ENCODE measurements at places on chromosomes 13 and 19. TPM values are rescaled to one million over a fixed set of nuclear protein-coding genes. Genes with fewer than 3 reads are reported as not detected.

Gene SEMA6B
- 3.4 TPM for total RNA-seq

Gene ZNF415
- total RNA-seq, result 2.4 TPM

Gene CRX
- not detected for total RNA-seq

Gene FXYD3
- 94.3 TPM for total RNA-seq

Gene OR2Z1
- total RNA-seq, result not detected

Gene SUGP1
- 30.6 TPM for total RNA-seq

Gene MYH14
- total RNA-seq, result 145 TPM

Gene C2CD4C
- 1.6 TPM for total RNA-seq

Gene ACP5
- 650 TPM for total RNA-seq

Gene ZNF709
- 3.6 TPM for total RNA-seq

Gene COX7A1
- not detected for total RNA-seq

GRCh38 chr19:19050731-19051130 lies 13.1 kb upstream of the SLC25A42 start:
- H3K27me3 ChIP-seq, result no peaks in the 10 kb centered on the region
- H3K27ac ChIP-seq, result no peak overlapping the region
- H3K4me3 ChIP-seq, result no peak overlapping the region
- no peak for DNase-seq

- H3K4me1 ChIP-seq, result peaks cover 25% of the 10 kb centered on the region
- no peaks in the 10 kb centered on the region for H3K27me3 ChIP-seq
- DNase-seq, result no peak
Measured at GRCh38 chr13:102399791-102400674, 1.8 kb downstream of the FGF14 start.

GRCh38 chr13:76711550-76712182 lies 174.5 kb downstream of the KCTD12 start:
- peak; percentile 26 for DNase-seq
- no peak overlapping the region for H3K27ac ChIP-seq
- H3K27me3 ChIP-seq, result no peaks in the 10 kb centered on the region
- peaks cover 4% of the 10 kb centered on the region for H3K4me1 ChIP-seq
- no peak overlapping the region for H3K4me3 ChIP-seq
- no peaks in the 10 kb centered on the region for H3K36me3 ChIP-seq

- peak overlapping the region; percentile 80 for H3K27ac ChIP-seq
- H3K36me3 ChIP-seq, result peaks cover 18% of the 10 kb centered on the region
- peak overlapping the region; percentile 53 for H3K4me3 ChIP-seq
- no peak for DNase-seq
Measured at GRCh38 chr19:55483706-55484592, 1.0 kb upstream of the NAT14 start.

- no peaks in the 10 kb centered on the region for H3K27me3 ChIP-seq
- DNase-seq, result no peak
- no peaks in the 10 kb centered on the region for H3K36me3 ChIP-seq
Measured at GRCh38 chr13:95260031-95260525, 41.2 kb downstream of the ABCC4 start.

GRCh38 chr19:47711652-47712242 lies 1.5 kb upstream of the EHD2 start:
- no peaks in the 10 kb centered on the region for H3K27me3 ChIP-seq
- no peak for DNase-seq
- peaks cover 16% of the 10 kb centered on the region for H3K4me1 ChIP-seq
- H3K4me3 ChIP-seq, result no peak overlapping the region

DNA sequence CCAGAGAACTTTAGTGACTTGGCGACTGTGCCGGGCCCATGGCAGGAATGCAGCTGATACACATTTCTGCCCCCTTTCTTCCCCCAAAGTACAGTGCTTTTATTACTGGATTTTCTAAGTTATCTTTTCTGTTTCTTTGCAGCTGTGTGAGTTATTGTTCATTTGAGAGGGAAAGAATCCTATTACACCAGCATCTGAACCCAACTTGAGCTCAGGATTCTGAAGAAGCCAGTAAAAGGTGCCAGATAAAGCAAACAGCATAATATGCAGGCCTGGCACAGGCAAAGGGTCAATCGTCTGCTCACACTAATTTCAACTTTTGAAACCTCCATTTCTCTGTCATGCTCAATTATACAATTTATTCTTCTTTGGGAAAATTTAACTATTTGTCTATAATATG lies 93.9 kb downstream of the DOCK9 start:
- H3K27ac ChIP-seq, result no peak overlapping the region
- H3K36me3 ChIP-seq, result peaks cover 98% of the 10 kb centered on the region
- no peak overlapping the region for H3K4me3 ChIP-seq
- DNase-seq, result no peak
- H3K4me1 ChIP-seq, result no peaks in the 10 kb centered on the region

- H3K27ac ChIP-seq, result no peak overlapping the region
- H3K4me3 ChIP-seq, result no peak overlapping the region
- no peaks in the 10 kb centered on the region for H3K36me3 ChIP-seq
- no peaks in the 10 kb centered on the region for H3K27me3 ChIP-seq
- no peak for DNase-seq
Measured at GRCh38 chr13:40161351-40161810, 505.1 kb downstream of the FOXO1 start.

- no peak overlapping the region for H3K27ac ChIP-seq
- H3K27me3 ChIP-seq, result no peaks in the 10 kb centered on the region
- no peak for DNase-seq
- H3K4me3 ChIP-seq, result no peak overlapping the region
- H3K36me3 ChIP-seq, result peaks cover 6% of the 10 kb centered on the region
Measured at GRCh38 chr13:20426766-20427448, 98.8 kb downstream of the CRYL1 start.

DNA sequence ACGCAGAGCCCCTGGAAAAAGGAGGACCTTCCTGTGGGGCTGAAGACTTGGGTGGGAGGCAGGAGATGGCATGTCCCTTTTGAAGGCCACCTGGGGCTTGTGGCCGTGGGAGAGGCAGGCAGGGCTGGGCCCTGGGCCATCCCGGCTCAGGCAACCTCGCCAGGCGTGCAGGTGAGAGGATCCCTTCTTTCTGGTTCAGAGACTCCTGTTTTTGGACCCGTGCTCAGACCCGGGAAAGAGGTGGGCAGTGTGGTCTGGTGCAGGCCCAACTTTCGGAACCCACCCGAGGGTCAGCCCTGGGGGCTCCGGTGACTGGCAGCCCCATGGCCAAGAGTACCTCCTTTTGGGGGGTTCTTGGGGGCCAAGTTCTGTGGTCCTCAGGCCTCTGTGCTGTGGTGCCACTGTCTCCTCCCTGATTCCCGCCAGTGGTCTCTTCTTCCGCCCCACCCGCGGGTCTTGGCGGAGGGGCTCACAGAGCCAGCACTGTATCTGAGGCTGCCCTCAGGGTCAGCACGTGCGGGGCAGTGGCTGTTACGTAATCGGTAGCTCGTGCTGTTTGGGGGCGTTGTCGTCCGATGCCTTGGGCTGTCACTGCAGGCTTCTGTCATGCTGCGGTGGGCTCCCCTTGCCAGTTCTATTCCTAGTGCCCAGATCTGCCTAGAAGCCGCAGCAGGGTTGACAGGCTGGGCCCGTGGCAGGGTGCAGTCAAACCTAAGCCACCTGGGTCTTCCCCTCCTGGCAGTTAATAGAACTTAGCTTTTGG lies 42.7 kb downstream of the KDM4B start:
- peaks cover 16% of the 10 kb centered on the region for H3K4me1 ChIP-seq
- peaks cover 7% of the 10 kb centered on the region for H3K36me3 ChIP-seq
- DNase-seq, result peak; percentile 57

GRCh38 chr19:52140032-52140710 lies 433 bp upstream of the ZNF616 start:
- no peaks in the 10 kb centered on the region for H3K36me3 ChIP-seq
- H3K4me3 ChIP-seq, result peak overlapping the region; percentile 98
- peak; percentile 99 for DNase-seq
- no peaks in the 10 kb centered on the region for H3K27me3 ChIP-seq
- peaks cover 20% of the 10 kb centered on the region for H3K4me1 ChIP-seq

DNA sequence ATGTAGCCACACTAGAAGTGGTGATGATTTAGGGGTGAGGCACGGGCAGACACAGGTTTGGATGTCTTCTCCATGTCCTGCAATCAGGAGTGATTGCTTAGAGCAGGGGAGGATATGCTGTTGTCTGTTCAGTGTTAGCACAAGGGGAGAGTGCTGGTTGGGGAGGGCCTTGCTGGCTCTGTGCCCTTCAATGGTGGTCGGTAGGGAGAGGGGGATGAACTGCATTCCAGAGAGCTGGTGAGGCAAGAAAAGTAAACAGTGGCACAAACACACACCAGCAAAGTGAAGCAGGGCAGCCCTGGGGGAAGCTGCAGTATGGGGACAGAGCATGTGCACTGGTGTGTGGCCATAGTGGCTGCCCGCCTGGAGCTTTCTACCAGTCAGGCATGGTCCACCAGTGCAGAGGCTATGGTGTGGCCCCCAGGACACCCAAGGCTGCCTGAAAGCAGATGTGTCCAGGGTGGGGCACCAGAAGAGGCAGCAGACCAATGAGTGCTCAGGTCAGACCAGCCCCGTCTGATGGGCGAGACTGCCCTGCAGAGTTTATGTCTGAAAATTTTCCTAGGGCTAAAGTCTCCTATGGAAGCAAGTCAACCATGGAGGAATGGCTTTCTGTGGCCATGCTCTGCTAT lies 1676.9 kb downstream of the PCDH9 start:
- no peak overlapping the region for H3K27ac ChIP-seq
- no peaks in the 10 kb centered on the region for H3K4me1 ChIP-seq

GRCh38 chr13:51357928-51358595 lies 18.6 kb downstream of the SERPINE3 start:
- H3K36me3 ChIP-seq, result no peaks in the 10 kb centered on the region
- no peak overlapping the region for H3K4me3 ChIP-seq
- no peak for DNase-seq
- no peaks in the 10 kb centered on the region for H3K27me3 ChIP-seq
- no peaks in the 10 kb centered on the region for H3K4me1 ChIP-seq

DNA sequence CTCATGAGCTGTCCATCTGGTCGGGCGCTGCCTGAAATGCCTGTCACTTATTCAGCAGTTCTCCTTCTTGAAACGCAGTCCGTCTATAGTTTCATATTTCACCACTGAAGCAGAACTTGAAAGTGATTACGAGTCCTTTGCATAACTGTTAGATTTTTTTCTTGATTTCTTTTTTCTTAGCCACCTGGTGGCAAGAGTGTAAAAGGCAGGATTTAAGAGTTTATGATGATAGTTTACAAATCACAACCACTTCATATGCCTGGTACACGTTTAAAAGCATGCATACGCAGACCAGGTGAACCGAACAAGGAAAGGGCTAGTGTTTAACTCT lies 45.8 kb downstream of the GGACT start:
- no peak overlapping the region for H3K4me3 ChIP-seq
- H3K27me3 ChIP-seq, result no peaks in the 10 kb centered on the region
- no peaks in the 10 kb centered on the region for H3K36me3 ChIP-seq
- no peak overlapping the region for H3K27ac ChIP-seq

GRCh38 chr19:17081672-17082630 lies 6.4 kb downstream of the MYO9B start:
- H3K4me1 ChIP-seq, result peaks cover 34% of the 10 kb centered on the region
- H3K36me3 ChIP-seq, result peaks cover 5% of the 10 kb centered on the region
- no peak for DNase-seq
- H3K27ac ChIP-seq, result no peak overlapping the region
- H3K27me3 ChIP-seq, result no peaks in the 10 kb centered on the region

- no peak for DNase-seq
- no peaks in the 10 kb centered on the region for H3K4me1 ChIP-seq
- H3K27me3 ChIP-seq, result no peaks in the 10 kb centered on the region
Measured at GRCh38 chr13:104895521-104895920, 1639.9 kb downstream of the EFNB2 start.

DNA sequence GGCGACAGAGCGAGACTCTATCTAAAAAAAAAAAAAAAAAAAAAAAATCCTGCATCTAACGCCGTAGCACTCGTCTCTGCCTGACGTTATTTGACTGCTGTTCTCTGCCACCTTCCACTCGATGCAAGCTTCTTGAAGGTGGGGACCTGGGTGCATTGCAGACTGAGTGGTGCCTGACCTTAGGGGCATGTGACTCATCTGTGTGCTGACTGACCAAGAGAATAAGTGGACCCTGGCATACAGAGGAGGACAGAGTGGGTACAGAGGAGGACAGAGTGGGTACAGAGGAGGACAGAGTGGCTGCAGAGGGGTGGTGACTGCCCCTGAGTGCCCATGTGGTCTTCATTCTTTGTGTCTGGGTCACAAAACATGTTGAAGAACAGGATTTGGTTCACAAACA lies 7.6 kb downstream of the WTIP start:
- peak; percentile 79 for DNase-seq
- no peak overlapping the region for H3K27ac ChIP-seq
- H3K4me1 ChIP-seq, result no peaks in the 10 kb centered on the region
- H3K4me3 ChIP-seq, result no peak overlapping the region
- H3K27me3 ChIP-seq, result no peaks in the 10 kb centered on the region

GRCh38 chr13:46164661-46165060 lies 17.3 kb downstream of the LCP1 start:
- H3K27ac ChIP-seq, result no peak overlapping the region
- peaks cover 12% of the 10 kb centered on the region for H3K4me1 ChIP-seq
- H3K4me3 ChIP-seq, result no peak overlapping the region
- H3K36me3 ChIP-seq, result no peaks in the 10 kb centered on the region
- no peaks in the 10 kb centered on the region for H3K27me3 ChIP-seq

DNA sequence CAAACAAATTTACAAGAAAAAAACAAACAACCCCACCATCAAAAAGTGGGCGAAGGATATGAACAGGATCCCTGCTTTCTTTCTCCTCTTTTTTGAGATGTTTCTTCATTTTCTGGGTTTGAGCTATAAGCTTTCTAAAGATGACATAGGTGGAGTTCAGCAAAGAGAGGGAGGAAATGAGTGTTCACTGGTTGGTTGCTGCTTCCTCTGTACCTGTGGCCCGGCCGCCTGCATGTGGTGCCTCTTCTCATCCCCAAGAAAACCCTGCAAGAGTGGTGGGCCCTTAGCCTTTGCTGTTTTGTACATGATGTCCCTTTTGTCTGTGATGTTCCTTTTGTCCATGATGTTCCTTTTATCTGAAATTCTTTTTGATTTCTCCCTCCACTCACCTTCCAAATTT lies 178.4 kb upstream of the SERP2 start:
- H3K27me3 ChIP-seq, result no peaks in the 10 kb centered on the region
- H3K4me1 ChIP-seq, result peaks cover 33% of the 10 kb centered on the region
- no peak for DNase-seq
- H3K36me3 ChIP-seq, result no peaks in the 10 kb centered on the region
- no peak overlapping the region for H3K27ac ChIP-seq
- no peak overlapping the region for H3K4me3 ChIP-seq

DNA sequence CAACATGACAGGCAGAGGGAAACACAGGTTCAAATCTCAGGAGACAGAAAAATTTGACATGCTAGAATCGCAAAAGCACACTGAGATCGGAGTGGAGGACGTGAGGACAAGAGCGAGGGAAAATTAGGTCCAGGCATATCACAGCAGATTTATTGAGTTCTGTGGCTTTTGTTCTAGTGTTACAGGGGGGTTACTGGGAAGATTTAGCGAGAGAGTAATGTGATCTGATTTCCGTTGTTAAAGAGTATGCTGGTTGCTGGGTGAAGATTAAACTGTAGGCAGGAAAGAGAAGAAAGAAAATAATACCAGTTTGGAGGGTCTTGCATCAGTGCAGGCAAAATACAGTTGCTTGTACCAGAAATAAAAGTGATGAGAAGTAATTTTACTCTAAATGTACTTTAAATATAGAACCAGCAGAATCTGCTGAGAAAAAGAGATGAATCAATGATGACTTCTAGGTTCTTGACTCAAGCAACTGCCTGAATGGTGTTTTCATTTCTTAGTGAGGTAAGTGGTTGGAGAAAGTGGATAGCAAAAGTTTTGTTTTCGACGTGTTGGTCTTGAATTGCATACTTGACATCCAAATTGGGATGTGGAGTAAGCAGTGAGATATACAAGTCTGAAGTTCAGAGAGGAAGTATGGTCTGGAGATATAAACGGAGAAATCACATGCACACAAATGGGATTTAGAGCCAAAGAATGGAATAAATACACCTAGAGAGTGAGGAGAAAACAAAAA lies 35.7 kb downstream of the UFM1 start:
- no peaks in the 10 kb centered on the region for H3K4me1 ChIP-seq
- H3K36me3 ChIP-seq, result no peaks in the 10 kb centered on the region
- no peak overlapping the region for H3K27ac ChIP-seq
- H3K4me3 ChIP-seq, result no peak overlapping the region
- H3K27me3 ChIP-seq, result no peaks in the 10 kb centered on the region
